ENCODE measurements at places on chromosomes 2 and 18.
A peak's percentile ranks its signal among the peaks of the same experiment; 100 is the strongest.

GRCh38 chr2:70932631-70933230 lies 3.0 kb upstream of the ATP6V1B1 start:
- no peak for DNase-seq

DNA sequence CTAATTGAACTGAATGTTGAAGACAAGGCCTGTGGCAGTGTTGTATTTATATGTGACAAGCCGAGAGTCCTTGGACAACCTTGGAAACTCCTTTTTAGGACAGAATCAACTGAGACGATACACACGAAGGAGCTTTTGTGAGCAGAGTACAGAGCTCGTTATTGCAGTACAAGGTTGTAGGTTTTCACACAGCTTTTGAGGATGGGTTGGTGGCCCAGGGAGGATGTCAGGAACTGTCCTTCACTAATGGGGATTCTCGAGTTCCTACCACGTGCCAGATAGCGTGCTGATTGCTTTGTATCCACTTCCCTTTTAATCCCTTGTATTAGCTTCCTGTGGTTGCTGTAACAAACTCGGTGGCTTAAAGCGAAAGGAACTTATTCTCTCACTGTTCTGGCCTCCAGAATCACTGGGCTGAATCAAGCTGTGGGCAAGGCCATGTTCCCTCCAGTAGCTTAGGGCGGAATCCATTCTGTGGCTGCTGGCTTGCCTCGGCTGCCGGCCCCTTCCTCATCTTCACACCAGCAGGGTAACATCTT lies 20.2 kb downstream of the INPP4A start:
- no peak for DNase-seq

GRCh38 chr2:237466211-237466610 lies 20.8 kb upstream of the MLPH start:
- DNase-seq, result no peak

DNA sequence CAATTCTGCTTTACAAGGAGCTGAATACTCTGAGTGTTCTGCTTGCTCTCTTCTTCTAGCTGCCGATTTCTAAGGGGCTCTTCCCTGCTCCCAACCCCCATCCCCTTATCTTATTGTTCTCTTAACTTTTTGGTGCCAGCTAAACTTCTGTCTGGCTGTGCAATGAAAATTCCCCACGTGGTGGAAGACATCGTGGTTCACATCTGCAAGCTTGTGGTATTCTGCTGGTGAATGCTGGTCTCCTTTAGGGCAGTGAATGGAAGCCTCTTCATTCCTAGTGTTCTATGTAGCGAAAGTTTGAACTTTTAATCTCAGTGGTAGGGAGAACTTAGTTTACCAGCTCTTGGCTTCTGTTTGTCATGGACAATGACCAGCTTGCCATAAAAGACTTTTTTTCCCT lies 406.0 kb upstream of the ZEB2 start:
- no peak for DNase-seq

GRCh38 chr2:224310943-224311625 lies 90.8 kb downstream of the FAM124B start:
- no peak for DNase-seq

GRCh38 chr2:54545702-54546450 lies 89.7 kb downstream of the SPTBN1 start:
- no peak for DNase-seq

GRCh38 chr2:240187989-240188590 lies 47.6 kb upstream of the OTOS start:
- no peak for DNase-seq

GRCh38 chr2:44716131-44716530 lies 225.4 kb upstream of the SIX3 start:
- no peak for DNase-seq

DNA sequence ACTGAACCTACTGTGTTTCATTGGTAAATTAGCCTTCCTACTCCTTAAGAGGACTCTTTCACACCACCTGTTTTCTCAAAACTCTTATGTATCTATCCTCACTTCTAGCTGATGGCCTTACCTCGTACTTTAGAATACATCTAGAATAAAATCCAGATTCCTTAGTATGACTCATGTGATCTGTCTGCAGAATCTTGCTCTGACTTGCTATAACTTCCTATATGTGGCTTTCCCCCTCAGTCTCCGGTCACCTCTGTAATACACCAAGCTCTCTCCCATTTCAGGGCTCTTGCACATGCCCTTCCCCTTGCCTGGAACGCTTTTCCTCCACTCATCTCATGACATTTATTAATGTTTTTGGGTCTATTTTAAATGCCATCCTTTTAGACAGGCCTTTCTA lies 95.6 kb upstream of the LHCGR start:
- no peak for DNase-seq

GRCh38 chr2:45851576-45852304 lies 200.3 kb downstream of the PRKCE start:
- DNase-seq, result no peak

GRCh38 chr2:120396013-120396860 lies 50.3 kb downstream of the INHBB start:
- DNase-seq, result no peak

GRCh38 chr2:226564667-226565066 lies 235.0 kb downstream of the IRS1 start:
- DNase-seq, result no peak

GRCh38 chr2:71121479-71121878 lies 8.6 kb downstream of the MCEE start:
- DNase-seq, result no peak

DNA sequence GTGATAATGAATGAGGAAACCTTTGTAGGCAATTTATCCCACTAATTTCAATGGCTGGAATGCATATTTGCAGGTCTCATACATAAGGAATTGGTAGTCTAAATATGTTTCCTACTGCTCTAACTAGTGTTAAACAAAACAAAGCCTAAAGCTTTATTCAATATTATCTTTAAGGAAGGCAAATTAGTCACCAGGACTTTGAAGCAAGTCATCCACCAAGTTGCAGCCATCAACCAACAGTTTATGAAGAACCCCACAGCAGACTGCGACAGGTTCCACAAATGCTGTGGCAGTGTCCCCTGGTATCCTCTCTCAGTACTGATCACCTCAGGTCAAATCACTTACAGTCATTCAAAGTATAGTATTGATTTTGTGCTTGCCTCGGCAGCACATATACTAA lies 181.5 kb upstream of the ZFP36L2 start:
- DNase-seq, result no peak

DNA sequence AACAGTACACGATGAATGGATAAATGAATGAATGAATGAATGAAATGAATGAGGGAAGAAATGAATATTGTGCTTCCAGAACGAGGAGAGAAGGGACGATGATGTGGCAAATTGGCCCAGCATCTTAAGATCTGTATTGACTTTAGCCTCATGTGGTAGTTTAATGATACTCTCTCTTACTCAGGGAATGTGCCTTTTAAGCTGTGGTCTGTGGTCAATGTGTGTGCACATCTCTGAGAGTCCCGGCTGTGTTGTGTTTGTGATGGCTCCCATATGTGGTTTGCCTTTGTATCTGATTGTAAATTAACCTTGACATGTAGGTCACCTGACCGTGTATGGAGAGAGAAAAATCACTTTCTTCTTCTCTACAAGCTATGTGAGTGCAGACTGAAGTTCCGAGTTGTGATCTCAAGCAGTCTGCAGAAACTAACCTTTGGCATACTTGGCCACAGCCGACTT lies 91.2 kb downstream of the NEDD4L start:
- no peak for DNase-seq

DNA sequence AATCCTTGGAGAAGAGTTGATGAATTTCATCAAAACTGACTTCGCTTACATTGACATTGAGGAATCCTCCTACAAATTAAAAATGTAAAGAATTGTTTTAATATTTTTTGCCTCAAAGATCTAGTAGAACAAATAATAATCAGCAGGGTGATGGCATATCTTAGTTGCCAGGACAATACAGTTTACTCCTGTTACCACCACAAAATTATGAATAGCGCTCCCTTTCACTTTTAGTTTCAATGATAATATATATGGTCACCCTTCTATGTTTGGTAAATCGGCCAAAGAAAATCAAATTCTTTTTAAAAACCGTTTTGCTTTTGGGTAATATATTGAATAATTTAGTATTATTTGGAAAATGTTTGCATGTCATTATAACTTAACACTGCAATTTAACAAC lies 39.0 kb downstream of the B4GALT6 start:
- no peak for DNase-seq

DNA sequence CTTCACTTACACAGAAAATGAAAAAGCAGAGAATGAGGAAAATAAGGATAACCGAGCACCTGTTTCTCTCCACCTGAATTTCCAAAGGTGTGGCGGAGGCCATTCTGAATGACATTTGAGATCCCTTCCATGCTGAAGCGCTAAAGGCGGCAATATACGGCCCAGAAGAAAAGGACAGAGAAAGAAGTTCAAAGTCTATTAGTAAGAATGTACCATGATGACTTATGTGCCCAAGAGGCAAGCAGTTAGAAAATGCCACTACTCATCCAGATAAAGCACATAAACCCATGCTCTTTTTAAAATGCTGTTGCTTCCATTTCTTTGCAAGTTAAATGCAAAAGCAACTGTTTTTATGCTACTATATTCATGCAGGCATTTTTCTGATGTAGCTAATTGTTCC lies 37.2 kb downstream of the FEZ2 start:
- no peak for DNase-seq

GRCh38 chr2:37674946-37675345 lies 3.5 kb upstream of the CDC42EP3 start:
- DNase-seq, result no peak

GRCh38 chr2:236536727-236537398 lies 32.8 kb upstream of the ACKR3 start:
- peak; percentile 24 for DNase-seq

DNA sequence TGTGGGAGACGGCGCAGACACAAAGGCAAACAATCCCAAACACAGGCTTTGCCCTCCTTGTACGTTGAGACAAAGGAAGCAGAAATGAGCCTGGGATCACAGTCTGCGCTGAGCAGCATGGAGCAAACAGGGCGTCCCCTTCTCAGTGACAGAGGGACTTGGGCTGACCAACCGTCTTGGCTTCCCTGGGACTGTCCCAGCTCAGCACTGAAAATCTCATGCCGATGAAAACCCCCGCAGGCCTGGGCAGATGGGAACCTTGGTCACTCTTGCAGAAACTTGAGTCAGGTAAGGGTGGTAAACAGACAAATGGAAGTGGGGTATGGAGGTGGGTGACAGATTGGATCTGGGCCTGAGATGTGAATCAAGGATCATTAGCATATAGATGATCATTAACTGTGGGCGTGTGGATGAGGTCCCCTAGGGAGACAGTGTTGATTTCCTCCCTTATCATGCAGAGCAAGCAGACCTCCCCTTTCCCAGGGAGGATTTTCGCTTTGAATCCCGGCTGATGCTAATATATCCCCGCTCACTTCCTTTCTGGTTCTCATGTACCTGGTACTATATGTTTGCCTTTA lies 19.1 kb upstream of the SH3BP4 start:
- DNase-seq, result no peak

DNA sequence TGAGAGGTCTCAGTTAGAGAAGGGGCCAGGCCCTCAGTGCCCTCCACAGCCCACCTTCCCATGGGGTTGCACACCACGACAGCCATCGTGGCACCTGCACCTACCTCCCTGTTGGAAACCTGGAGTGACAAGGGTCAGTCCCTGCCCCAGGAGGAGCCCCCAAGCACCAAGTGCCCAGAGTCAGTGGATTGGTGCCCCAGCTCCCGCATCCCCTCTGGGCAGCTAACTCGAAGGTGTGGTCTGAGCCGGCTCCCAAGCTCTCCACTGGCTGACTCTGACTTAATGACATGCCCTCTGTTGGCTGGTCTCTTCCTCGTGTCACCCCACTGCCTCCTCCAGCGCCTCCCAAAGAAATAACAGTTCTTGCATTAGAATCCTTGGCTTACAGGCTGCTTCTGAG lies 116.4 kb downstream of the NDUFA10 start:
- no peak for DNase-seq

DNA sequence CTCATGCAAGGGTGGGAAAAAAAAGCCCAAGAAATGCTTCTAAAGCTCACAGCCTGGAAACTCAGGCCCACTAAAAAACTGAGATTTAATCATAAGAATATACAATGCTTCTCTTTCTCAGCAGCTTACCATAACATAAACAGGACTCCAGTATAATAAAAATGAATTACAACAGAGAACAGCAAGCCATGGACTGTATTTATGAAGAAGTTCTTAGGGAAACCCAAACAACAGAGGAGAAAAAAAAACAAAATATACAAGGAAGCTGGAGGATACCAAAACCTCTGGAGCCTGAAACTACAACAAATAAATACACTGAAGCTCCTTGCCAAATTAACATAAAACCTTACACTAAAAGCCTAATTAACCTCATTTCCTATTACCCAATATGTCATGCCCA lies 187.8 kb downstream of the RDH14 start:
- DNase-seq, result no peak

All from stimulated activated CD4-positive, alpha-beta T cell treated with anti-CD3 and anti-CD28 coated beads, TNF-alpha, amount 100 ng/mL, for 4 hours (primary cell).